ENCODE measurements at places on chromosomes 13 and 19.

DNA sequence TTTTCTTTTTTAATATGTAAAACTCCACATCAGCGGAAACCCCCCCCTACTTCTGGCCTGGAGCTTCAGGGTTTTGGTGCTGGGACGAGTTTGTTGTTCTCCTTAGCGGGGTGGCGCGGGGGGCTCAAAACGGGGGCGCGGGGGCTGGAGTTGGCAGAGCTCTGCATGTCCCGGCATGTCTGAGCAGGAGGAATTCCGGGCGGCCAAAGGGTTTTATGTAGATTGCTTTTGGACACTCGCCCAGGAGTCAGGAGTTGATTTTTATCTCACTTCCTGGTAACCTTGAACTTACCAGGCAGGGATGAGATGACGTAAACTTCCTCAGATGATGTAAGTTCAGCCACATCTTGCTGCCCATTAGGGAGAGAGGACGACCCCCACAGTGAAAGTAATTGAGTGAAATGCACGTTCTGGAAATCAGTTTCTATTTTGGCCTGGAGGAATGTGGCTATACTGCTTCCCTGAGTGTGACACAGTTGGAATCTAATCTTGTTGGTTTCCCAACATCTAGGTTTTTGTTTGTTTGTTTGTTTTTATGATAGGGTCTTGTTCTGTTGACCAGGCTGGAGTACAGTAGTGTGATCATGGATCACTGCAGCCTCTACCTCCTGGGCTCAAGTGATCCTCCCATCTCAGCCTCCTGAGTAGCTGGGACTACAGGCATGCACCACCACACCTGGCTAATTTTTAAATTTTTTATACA is 21.0 kb upstream of the GDF15 start:
- no peak for DNase-seq

DNA sequence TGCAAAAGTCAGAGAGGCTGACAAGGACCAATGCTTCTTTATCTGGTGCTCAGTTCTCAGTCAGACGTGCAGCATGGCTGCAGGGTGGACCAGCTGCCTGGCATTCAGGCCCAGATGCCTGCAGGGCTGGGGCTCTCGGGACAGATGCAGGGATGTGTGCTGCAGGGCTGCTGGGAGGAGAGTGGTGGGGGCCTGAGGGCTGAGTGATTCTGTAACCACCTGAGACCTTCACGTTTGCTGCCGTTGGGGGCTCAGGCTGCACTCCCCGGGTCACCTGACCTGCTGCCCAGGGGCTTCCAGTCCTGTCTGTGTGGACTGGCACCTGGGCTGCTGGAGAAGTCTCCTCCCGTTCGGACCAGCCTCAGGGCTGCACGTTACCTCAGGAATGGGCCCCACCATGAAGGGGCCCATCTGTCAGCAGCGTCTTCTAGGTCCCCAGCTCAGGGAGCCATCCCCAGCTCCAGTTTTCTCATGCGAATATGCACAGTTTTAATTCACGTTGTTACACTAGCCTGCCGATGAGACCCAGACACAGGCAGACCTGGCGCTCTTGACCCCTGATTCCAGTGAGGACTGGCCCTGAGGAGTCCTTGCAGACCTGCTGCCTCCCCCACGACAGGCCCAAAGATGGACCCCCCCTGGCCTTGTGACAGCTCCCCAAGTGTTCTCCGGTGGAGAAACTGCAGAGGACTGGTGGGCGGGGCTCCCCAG is 16.9 kb downstream of the KCTD15 start:
- no peak for DNase-seq

- no peak for DNase-seq
Measured at GRCh38 chr19:55626350-55626749, 2.0 kb upstream of the ZNF784 start.

GRCh38 chr13:44230736-44231135 is 142.9 kb upstream of the SERP2 start:
- no peak for DNase-seq

DNA sequence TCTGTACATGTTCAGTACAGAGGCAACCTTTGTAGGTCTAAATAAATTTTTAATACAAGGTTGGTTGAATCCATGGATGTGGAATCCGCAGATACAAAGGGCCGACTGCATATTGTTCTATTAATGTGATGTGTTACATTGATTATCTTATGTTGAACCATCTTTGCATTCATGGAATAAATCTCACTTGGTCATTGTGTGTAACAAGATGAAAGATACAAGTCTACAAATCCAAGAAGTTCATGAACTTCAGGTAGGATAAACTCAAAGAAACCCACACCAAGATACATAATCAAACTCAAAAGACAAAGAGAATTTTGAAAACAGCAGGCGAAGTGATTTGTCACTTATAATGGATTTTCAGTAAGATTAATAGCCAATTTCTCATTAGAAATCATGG is 8.0 kb upstream of the TFDP1 start:
- DNase-seq, result no peak

- DNase-seq, result no peak
Measured at GRCh38 chr13:63693696-63694095, 2278.0 kb upstream of the PCDH20 start.

- no peak for DNase-seq
Measured at GRCh38 chr13:97224544-97225300, 2.6 kb downstream of the MBNL2 start.

- no peak for DNase-seq
Measured at GRCh38 chr19:47447470-47448359, 24.0 kb downstream of the SLC8A2 start.

GRCh38 chr19:10829967-10830366 is 6.0 kb downstream of the TMED1 start:
- DNase-seq, result no peak

DNA sequence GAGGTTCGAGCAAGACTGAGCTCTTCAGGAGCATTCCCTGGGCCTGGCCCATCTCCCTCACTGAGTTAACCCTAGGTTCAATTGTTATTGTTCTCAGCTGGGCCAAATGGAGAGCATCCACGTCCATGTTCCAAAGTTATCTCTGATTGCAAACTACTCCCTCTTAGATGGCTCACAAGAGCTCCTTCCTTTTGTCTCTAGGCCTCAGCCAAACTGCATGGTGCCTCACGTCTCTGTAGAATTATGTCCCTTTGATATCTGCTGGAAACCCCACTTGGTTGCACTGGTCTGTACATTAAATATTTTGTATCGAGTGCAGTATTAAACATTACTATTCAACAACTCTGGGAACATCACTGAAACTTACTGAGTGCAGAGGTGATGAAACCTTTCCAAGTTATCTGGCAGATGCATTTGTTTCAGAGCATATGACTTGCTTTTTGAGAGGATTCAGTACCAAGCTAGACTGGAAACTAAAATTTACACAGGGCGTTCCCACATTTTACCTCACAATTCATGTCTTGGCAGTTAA is 38.1 kb downstream of the DOCK9 start:
- DNase-seq, result no peak

DNA sequence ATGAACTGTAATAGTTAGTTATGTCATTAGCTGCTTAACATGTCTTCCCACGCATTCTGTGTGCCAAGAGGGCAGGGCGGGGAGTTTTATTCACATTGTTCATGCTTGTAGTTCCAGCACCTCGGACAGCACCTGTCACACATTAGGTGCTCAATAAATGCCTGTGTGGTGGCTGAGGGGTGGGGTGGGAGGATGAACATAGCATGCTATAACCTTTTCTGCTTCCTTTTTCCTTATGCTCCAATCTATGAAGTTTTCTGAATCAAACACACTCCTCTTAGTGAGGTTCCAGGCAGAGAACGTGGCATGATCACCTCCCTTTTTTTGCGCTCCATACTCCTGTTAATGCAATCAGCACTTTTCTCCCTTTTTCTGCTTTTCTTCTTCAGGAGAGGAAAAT is 15.8 kb upstream of the PTPRS start:
- DNase-seq, result no peak

DNA sequence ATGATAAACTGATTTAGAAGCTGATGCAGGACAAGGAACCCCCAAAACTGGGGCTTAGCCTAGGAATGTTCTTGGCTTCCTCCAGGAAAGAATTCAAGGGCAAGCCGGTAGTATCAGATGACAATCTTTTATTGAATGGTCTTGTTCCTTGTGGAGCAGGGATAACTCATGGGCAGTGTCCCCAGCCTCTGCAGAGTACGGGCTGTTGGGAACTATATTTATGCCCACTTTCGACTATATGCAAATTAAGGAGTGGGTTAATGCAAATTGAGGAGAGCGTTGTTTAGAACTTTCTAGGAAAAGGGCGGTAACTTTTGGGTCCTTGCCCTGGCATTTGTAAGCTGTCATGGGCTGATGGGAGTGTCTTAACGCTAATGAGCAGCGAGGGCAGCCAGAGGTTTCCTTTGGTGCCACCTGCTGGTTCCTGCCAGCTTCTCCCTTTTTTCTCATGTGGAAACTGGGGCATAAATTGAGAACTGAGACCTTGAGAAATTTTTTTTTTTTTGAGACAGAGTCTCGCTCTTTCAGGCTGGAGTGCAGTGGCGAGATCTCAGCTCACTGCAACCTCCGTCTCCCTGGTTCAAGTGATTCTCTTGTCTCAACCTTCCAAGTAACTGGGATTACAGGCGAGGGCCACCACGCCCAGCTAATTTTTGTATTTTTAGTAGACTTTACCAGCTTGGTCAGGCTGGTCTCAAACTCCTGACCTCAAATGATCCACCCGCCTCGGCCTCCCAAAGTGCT is 79.4 kb upstream of the ABCC4 start:
- peak; percentile 59 for DNase-seq

- no peak for DNase-seq
Measured at GRCh38 chr19:283395-283794, 7.8 kb downstream of the PLPP2 start.

GRCh38 chr13:88925954-88926353 is 1254.8 kb downstream of the SLITRK5 start:
- DNase-seq, result no peak

DNA sequence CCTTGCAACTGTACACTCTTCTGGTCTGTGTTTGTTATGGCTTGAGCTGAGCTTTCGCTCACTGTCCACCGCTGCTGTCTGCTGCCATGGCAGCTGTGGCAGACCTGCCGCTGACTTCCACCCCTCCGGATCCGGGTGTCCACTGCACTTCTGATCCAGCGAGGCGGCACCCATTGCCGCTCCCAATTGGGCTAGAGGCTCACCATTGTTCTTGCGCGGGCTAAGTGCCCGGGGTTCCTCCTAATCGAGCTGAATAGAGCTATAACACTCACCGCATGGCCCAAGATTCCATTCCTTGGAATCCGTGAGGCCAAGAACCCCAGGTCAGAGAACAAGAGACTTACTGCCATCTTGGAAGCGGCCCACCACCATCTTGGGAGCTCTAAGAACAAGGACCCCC is 2.2 kb upstream of the PSMC4 start:
- DNase-seq, result no peak

DNA sequence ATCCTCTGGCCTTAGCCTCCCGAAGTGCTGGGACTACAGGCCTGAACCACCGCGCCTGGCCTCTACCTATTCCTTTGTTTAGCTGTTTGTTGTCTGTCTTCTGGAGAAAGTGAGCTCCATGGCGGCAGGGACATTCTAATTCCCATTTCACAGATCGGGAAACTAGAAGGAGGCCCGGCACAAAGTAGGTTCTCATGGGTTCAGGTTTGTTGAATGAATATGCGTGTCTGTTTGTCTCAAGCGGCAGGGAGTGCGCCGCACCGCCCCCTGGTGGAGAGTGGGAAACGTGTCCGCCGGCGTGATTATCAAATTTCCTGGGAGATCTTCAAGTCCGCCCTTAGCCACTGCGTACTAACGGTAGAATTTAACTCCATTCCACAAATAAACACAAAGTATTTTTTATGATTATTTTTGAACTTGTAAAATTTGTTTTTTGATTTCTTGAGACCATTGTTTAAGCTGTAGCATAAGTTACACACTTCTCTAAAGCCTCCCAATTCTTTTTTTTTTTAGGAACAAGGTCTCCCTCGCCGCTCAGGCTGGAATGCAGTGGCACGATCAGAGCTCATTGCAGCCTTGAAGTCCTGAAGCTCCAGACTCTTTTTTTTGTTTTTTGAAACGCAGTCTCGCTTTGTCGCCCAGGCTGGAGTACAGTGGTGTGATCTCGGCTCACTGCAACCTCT is 8.9 kb upstream of the CCDC9 start:
- no peak for DNase-seq

DNA sequence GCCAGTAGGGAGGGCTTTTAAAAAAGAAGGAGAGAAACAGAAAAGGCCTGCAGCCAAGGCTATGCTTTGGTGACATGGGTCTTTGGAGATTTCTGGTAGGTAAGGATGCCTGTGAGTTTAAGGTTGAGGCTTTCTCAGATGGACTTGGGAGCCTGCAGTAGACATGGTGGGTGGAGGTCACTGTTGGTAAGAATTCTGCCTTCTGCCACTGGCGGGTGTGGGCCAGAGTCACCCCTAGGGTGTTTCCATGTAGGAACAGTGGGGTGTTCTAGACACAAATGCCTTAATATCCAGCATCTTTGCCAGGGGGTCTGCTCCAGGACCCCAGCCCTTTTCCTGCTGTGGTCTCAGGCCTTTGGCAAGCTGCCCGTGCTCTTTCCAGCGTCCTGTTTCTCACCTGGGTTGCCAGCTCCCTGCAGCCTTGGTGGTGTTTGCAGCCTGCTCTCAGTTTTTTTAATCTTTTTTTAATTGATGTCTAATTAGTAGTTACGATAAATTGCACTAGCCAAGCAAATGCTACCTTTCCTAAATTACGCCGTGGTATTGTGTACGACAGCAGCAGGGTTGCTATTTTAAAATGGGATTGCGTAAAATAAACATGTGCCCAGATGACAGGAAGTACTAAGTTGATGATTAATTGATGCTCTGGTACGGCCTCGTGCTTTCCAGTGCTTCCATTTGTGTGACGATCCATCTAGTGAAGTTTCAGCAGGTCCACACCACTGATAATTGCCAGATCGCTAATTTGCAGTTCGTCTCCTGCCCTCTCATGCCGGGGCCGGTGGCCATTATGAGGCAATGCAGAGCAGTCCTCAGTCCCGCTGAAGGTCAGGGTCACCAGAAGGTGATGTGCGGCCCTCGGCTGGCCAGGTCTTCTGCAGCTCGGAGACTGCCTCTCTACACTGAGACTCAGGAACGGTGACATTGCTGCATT is 35.3 kb upstream of the NPAS1 start:
- no peak for DNase-seq

- DNase-seq, result no peak
Measured at GRCh38 chr13:113934576-113934975, 39.3 kb downstream of the C13orf46 start.

GRCh38 chr19:15136234-15136954 is 29.2 kb downstream of the SYDE1 start:
- DNase-seq, result no peak

DNA sequence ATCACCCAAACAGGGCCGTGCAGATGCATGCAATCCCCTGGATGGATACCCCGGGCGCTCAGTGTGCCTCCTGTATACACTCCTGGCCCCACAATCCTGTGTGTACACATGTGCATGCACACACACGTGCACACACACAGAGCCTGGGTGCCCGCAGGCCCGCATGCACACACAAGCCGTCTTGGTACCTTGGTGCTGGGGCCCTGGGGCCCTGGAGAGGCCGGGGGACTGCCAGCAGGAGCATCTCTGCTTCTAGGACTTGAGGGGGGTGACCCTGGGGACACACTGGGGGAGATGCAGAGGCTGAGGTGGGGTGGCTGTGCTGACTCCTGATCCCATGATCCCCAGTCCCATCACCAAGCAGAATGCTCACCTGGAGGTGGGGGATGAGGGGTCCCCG is 15.6 kb upstream of the EPOR start:
- no peak for DNase-seq

Measured in nucleus accumbens (tissue), 56 donors.